ENCODE measurements at places on chromosomes 5 and 9. TPM values are rescaled to one million over a fixed set of nuclear protein-coding genes. Genes with fewer than 3 reads are reported as not detected.

DNA sequence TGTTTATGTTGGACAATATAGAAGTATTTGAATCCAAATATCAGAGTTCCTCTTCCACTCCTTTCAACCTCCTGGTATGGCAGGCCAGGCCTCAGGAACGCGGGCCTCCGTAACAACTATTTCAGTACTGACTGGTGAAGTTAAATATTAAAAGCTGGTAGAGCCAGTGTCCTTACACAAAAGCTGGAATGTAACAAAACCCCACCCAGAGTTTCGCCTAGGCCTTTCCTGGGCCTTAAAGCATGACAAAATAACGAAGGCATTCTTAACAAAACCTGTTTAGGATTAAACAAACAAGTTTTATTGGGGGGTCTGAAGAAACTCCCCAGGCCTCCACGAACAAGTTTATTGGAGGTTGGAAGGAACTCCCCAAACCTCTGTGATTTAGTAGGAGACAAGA is 61.6 kb upstream of the GNE start:
- DNase-seq, result no peak
- H3K27ac ChIP-seq, result no peak overlapping the region
- no peaks in the 10 kb centered on the region for H3K27me3 ChIP-seq
- no peak overlapping the region for H3K4me3 ChIP-seq
- H3K4me1 ChIP-seq, result no peaks in the 10 kb centered on the region

MED10 gene
- 49.3 TPM for total RNA-seq

DNA sequence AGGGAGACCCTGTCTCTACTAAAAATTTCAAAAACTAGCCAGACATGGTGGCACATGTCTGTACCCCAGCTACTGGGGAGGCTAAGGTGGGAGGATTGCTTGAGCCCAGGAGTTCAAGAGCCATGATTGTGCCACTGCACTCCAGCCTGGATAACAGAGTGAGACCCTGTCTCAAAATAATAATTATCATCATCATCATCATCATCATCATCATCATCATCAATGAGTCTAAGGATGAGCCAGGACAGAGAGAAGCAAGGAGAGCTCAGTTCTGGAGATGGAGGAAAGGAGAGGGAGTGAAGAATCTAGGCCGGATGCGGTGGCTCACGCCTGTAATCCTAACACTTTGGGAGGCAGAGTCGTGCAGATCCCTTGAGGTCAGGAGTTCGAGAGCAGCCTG is 36.7 kb upstream of the MATR3 start:
- no peak overlapping the region for H3K4me3 ChIP-seq
- H3K4me1 ChIP-seq, result peaks cover 4% of the 10 kb centered on the region
- no peaks in the 10 kb centered on the region for H3K36me3 ChIP-seq
- H3K27ac ChIP-seq, result no peak overlapping the region
- H3K27me3 ChIP-seq, result no peaks in the 10 kb centered on the region

- H3K27me3 ChIP-seq, result no peaks in the 10 kb centered on the region
- H3K27ac ChIP-seq, result no peak overlapping the region
These were observed 114.2 kb downstream of the LHFPL2 start for GRCh38 chr5:78534148-78534904.

DNA sequence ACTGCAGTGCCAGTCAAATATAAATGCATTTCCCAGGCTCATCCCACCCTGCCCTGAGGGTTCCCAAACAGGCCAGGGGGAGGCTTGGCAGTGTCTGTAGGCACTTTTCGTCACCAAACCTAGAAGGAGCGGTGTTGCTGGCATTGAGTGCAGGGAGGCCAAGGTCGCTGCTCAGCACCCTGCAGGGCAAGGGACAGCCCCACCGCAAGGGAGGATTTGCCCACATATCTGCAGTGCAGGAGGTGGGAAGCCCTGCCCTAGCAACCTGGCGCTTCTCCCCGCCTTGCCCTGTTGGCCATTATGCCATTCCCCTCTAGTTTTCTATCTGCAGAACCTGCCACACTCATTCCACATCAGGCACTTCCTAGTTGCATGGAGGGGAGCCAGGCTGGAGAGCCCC is 327.8 kb upstream of the ADCY2 start:
- no peak overlapping the region for H3K27ac ChIP-seq
- H3K36me3 ChIP-seq, result no peaks in the 10 kb centered on the region
- no peaks in the 10 kb centered on the region for H3K27me3 ChIP-seq
- H3K4me1 ChIP-seq, result no peaks in the 10 kb centered on the region

PLAC8L1 gene
- total RNA-seq, result 0.36 TPM

DNA sequence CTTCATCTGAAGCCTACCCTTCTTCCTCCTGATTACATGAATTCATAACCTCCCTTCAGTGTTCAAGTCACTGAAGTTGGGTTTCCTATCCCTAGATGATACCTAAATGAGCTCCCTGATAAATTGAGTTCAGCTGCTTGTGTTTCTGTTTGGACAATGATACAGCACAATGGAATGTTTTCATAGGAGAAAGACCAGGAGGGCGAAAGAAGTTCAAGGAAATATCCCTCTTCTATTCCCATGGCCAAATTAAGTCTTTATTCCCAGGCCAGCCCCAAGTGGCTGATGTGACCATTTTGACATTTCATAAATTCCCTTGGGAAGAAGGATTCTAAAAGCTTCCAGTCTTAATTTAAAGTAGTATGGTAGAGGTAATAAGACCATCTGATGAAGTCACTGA is 555.8 kb upstream of the CLINT1 start:
- no peak overlapping the region for H3K4me3 ChIP-seq
- H3K27ac ChIP-seq, result no peak overlapping the region
- no peak for DNase-seq

TRIP13 gene
- 29.9 TPM for total RNA-seq

GRCh38 chr9:99436616-99437015 is 214.5 kb downstream of the SEC61B start:
- H3K36me3 ChIP-seq, result no peaks in the 10 kb centered on the region
- H3K27me3 ChIP-seq, result no peaks in the 10 kb centered on the region
- DNase-seq, result no peak
- no peak overlapping the region for H3K27ac ChIP-seq
- H3K4me3 ChIP-seq, result no peak overlapping the region

SEMA6A gene
- total RNA-seq, result 0.10 TPM

GRCh38 chr9:87402537-87402936 is 95.1 kb upstream of the DAPK1 start:
- H3K4me3 ChIP-seq, result no peak overlapping the region
- peaks cover 5% of the 10 kb centered on the region for H3K27me3 ChIP-seq
- no peaks in the 10 kb centered on the region for H3K36me3 ChIP-seq
